NCI-H187 (cell line): ENCODE measurements at places on chromosomes 2 and 18.

GRCh38 chr2:155060896-155061295 is 362.4 kb downstream of the KCNJ3 start:
- no peak for DNase-seq

DNA sequence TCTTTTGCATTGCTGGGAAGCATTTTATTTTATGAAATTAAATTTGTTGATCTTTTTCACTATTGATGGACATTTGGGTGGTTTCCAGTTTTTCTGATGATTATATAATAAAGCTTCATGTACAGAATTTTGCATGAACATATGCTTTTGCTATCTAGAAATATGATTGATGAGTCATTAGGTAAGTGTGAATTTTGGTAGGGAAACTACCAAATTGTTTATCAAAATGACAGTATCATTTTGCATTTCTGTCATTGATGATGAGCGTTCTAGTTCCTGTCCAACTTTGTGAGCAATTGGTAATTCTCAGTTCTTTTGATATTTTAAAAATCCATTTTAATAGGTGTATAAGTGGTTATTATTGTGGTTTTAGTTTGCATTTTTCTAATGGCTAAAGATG is 67.7 kb downstream of the TAF4B start:
- DNase-seq = no peak

- no peak for DNase-seq
These were observed 348.8 kb downstream of the METTL4 start for GRCh38 chr18:2222270-2223185.

- DNase-seq = no peak
These were observed 24.0 kb downstream of the GAREM2 start for GRCh38 chr2:26196683-26197418.

- DNase-seq = no peak
These were observed 69.4 kb upstream of the SMAD2 start for GRCh38 chr18:47999801-48000248.

DNA sequence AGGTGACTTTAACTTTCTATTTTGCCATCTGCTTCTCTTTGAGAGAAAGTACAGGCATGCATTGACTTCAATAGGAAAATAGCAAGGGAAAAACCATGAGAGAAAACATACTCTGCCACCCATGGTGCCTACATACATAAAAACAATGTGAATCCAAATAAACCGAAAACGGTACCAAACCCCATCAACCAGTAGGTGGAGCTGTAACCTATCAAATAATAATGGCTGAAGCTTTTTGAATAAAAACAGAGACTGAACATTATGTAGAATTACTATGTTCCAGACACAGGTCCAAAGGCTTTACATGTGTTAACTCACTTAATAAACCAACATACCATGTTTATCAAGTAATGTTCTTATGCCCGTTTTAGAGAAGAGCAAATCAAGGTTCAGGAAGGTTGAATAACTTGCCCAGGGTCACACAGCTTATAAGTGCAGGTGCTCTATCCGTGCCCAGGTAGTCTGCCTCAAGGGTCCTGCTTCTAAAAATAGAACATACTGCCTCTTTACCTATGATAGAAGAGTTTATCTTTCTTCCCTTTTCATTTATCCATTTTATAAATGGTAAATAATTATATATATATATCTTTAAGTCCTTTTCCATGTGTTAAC is 293.9 kb upstream of the SYT4 start:
- peak; percentile 2 for DNase-seq

- no peak for DNase-seq
These were observed 880.6 kb downstream of the TSN start for GRCh38 chr2:122636097-122636496.

DNA sequence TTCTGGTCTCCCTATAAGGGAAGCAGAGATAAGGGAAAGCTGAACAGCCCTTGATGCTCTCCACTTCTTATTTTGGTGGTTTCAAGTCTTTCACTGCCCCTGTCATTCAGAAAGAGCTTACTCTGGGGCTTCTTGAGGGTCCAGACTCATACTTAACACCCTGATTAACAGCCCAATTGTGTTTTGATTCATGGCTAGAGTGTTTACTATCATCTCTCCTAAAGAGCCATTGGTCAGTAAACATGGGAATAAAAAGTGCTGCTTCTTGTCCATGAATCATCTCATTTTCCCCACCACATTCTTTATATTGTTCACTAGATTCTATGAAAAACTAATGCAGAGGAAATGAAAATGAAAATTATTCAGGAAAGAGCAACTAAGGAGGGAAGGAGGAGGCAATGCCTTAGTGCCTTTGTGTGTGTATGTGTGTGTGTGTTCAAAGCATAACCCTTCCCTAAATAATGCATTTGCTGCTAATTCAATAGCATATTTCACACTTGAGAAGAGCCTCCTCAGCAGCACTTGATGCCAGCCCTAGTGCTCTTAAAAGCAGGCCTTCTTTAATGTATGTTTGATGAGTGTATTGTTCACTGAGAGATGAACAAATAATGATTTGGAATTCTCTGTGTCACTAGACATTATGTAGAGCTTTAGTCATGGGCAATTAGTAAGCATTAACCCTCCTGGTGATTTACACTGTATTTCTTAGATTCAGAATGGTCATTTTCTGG is 63.5 kb downstream of the DCC start:
- DNase-seq = peak; percentile 50

- no peak for DNase-seq
These were observed 472 bp upstream of the PLEKHM3 start for GRCh38 chr2:208025814-208026184.

GRCh38 chr2:161163440-161163839 is 3.2 kb downstream of the TANK start:
- DNase-seq = no peak

GRCh38 chr2:55595536-55595935 is 21.9 kb downstream of the PPP4R3B start:
- no peak for DNase-seq

DNA sequence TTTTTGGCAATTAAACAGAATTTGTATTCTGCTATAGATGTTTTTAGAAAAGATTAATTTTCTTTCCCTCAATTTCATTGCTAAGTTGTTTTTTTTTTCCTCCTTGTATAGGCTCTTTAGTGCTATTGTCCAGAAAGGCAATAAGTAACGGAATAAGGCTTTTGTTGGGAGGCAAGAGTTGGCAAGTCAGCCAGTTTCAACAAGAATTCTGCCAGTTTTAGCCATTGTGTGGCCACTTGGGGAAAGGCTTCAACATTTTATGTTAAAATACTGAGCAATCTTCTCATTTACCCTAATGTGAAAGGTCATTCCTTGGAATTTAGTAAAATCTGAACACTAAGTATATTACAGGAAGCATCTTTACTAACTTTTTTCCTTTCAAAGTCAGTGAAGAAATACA is 9.6 kb downstream of the CALCRL start:
- DNase-seq = no peak

DNA sequence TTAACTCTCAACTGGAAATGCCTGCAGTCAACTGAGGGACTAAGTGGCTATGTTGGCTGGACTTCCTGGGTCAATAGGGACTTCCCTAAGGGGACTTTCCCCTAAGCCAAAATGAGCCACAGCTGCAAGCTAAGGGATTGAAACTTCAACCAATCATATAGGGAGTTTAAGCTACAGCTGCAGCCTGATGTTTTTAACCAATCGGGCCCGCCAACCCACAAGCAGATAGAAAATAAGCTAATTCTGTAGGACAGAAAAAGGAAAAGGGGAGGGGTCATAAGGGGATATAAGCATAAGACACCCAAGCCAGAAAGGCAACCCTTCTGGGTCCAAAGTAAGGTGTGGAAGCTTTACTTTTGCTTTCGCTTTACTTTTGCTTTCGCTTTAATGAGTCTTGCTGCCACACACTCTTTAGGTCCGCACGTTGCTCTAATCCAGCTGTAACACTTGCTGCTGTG is 927.5 kb downstream of the ERBB4 start:
- DNase-seq = peak; percentile 6

DNA sequence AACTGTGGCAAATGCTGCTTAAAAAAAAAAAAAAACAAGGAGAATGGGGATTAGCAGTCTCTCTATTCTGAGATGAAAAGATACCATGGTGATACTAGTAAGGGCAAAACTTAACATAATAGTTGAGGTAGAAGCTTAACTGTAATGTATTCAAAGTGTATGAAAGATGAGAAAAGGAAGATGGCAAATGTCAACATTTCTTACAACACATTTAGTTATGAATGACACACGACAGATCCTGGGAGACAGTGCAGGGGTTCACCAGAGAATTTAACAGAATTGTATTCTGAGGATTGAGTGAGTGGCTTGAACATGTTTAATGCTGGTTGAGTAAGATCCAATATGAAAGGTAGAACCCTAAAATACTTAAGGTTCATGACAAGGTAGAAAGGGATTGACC is 52.7 kb downstream of the CUL3 start:
- no peak for DNase-seq

DNA sequence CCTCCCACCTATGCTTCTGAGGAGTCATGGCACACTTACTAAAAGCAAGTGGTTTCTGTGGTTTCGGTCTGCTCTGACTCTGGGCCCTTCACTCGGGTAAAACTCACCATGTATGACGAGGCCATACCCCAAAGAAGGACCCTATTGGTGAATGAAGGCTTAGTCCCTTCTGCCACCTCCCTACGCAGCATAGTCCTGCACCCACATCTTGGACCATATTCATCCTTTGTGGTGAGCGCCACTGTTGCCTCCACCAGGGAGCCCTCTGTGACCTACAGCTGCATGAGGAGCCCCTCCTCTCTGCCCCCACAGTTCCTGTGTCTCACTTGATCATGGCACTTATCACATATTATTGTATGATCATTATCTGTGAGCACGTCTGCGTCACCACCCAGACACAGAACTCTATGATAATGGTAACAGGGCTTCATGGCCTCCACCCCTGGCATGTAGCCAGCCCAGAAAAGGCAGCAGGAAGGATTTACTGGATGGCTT is 113.3 kb downstream of the TFCP2L1 start:
- no peak for DNase-seq

DNA sequence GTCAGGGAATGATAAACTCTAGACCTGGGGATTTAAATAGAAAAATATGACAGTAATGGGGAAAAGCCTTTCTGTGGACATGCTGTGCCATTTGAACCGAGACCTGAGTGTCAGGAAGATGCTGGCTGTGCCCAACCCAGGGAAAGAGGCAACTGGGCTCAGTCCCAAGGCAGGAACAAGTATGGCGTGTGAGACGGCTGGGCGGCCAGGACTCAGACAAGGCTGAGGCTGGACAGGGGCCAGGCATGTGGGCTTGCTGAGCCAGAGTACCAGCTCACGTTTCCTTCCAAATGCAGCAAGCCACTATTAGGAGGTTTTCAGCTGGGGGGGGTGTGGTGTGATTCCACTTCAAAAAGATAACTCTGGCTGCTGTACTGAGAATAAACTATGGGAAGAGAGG is 92.4 kb downstream of the INPP5D start:
- no peak for DNase-seq

GRCh38 chr2:127514485-127514884 is 11.8 kb downstream of the IWS1 start:
- no peak for DNase-seq

DNA sequence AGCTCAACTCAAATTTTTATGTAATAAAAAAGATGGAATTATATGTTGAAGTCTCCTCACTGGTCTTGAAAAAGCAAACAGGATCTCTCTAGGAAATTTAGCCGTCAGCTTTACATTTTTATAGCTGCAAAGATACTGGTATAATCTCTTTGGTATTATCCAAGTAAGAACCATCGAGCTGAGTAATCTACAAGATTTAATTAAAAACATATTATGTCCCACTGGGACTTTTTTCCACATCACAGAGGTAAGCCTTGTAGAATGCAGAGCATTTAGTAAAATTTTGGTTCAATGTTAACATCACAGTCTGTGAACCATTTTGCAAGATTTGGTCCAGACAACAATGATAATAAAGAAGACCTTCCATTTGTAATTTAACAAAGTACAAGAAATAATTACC is 162.6 kb upstream of the SLC39A10 start:
- no peak for DNase-seq

GRCh38 chr2:98293030-98293429 is 53.2 kb upstream of the CNGA3 start:
- no peak for DNase-seq
